ENCODE measurements at places on chromosomes 1 and 21. TPM values are rescaled to one million over a fixed set of nuclear protein-coding genes. Genes with fewer than 3 reads are reported as not detected.
A peak's percentile ranks its signal among the peaks of the same experiment; 100 is the strongest.

Gene CHD1L
- 56.1 TPM for total RNA-seq

- no peak for DNase-seq
Measured at GRCh38 chr1:31730336-31731048, 26.7 kb upstream of the COL16A1 start.

DNA sequence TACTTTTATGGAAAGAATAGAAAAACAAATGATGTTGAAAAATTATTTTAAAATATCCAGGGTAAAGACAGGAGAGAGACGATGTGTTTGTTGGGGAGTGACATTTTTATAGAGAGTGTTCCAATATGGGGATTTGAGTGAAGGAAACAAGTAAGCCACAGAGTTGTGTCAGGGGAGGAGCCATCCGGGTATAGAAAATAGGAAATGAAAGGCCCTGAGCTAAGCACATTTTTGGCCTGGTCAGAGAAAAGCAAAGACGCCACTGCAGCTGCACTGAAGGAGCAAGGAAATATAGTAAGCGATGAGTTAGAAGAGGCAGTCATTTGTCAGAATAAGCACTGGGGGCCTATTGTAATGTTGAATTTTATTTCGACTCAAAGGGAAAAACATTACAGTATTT, 107.3 kb upstream of the ADGRL4 start:
- DNase-seq: no peak

DNA sequence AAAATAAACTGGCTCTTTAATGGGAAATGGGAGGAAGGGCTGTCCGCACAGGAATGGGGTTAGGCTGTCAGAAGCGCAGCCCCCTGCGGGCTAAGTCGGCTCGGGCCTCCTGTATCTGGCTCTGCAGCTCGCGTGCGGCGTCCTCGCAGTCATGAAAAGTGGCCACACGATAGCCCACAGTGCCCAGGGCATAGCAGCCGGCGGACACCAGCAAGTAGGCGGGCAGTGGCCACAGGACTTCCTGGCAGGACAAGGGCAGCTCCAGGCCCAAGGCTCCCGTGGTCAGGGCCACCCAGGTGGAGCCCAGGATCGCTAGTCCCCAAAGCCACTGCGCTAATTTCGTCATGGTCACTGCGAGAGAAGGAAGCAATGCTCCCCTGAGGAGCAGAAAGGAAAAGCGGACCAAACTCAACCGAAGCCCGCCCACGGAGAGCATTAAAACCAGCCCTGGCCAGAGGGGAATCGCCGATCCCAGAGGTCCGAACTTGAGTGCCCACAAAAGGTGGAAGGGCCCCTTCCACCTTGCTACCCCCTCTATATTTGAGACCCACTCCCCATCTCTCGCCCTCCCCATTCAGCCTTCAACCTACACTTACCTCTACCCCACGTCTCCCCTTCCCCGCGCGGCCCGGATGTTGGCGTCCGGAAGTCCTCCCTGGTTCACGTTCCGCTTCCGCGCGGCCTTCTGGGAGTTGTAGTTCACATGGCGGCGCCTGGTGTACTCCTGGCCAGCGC, at the start of gene DPM3:
DPM3 (minus strand) TSS at position 637 of the 735 bp plus-strand sequence; CDS start at position 346, 291 bp downstream.
- DNase-seq: peak; percentile 96

GRCh38 chr1:53380296-53380695, 52.4 kb upstream of the LRP8 start:
- DNase-seq: no peak

- DNase-seq: no peak
Measured at GRCh38 chr21:14557413-14557812, 11.3 kb upstream of the SAMSN1 start.

GRCh38 chr1:201828217-201828819, 639 bp upstream of the IPO9 start:
- no peak for DNase-seq

GRCh38 chr1:27589441-27589840, 14.5 kb downstream of the AHDC1 start:
- DNase-seq: no peak

Gene IGSF21
- not detected for total RNA-seq

DNA sequence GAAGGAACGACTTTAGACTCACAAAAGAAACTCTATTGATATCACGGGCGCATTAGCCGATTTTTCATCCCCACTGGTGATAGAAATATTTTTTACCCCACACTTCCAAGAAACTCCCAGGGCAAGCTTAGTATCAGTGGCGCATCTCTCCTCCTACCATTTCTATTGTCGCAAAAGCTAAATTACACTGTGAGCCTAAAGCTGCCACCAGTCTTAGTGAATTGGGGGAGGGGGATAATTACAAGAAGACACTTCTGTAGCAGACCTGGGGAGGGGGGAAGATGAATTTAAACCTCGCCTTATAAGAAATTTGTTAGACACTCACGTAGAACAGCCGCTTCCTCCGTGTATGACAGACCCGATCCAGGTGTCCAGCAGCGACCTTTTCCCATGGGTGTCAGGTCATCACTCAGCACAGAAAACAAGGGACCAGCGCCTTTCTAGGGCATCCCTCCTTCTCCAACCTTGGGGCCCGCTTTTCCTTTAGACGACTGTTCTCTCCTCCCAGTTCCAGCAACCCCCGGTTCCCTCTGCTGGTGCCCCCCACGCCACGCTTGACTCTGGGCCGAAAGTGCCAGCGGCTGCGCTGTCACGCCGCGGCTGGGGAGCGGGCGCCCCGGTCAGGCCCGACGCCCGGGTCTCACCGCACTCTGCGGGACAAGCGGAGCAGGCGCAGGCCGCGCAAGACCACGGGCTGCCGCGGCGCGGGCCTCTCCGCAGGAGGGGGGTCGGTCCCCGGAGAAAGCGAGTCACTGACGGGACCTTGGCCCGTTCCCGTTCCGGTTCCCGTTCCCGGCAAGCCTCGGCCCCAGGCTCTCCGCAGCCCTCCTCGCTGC, 821 bp downstream of the PHC2 start:
- peak; percentile 35 for DNase-seq

GRCh38 chr21:22703521-22703920, 1705.3 kb downstream of the NCAM2 start:
- no peak for DNase-seq

Gene HLX
- total RNA-seq: 0.25 TPM

GRCh38 chr1:226181996-226182714, 4.4 kb downstream of the ACBD3 start:
- DNase-seq: no peak

- no peak for DNase-seq
Measured at GRCh38 chr1:61000327-61000726, 82.0 kb upstream of the NFIA start.

GRCh38 chr1:201791051-201791778, 37.7 kb upstream of the IPO9 start:
- no peak for DNase-seq

Gene ICOSLG
- total RNA-seq: 2.4 TPM

DNA sequence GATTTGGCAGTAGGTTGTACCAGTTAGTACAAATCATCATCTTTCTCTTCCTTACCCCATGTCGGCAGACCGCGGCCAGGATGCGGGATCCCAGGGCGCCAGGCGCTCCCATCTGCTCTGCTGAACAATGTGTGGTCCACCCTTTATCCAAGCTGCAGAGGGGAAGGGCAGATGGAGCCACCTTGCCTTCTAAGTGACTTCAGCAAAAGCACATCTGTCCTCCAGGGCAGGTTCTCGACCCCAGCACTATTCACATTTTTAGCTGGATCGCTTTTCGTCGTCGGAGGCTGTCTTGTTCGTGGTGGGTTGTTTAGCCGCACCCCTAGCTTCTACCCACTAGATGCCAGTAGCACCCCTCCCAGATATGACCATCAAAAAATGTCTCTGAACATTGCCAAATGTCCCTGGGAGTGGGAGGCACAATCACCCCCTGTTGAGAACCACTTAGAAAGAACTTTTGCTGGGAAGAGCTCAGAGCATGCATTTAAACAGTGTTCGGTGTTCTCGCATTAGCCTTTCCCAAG, 58.1 kb upstream of the SIM2 start:
- DNase-seq: no peak

GRCh38 chr1:164562061-164562460, 3.1 kb downstream of the PBX1 start:
- DNase-seq: no peak

DNA sequence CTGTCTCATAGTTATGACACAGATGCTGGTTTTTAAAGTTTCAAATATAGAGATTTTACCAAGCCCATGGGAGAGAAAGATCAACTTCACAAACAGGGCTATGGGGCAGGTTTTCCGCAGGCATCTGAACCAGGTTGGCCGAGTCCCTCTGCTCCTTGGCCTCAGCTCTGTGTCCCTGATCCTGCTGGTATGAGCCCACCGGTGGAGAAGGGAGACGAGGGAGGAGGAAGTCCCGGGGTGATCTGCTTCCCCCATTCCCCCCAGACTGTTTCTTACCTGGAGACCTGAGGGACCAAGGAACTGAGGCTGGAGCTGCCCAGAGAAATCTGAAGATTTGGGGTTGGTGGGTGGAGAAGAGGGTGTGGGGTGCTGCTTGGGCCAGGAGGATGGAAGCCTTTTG, 28.9 kb upstream of the BTG2 start:
- no peak for DNase-seq

- DNase-seq: no peak
Measured at GRCh38 chr1:167161242-167161641, 59.4 kb upstream of the POU2F1 start.

DNA sequence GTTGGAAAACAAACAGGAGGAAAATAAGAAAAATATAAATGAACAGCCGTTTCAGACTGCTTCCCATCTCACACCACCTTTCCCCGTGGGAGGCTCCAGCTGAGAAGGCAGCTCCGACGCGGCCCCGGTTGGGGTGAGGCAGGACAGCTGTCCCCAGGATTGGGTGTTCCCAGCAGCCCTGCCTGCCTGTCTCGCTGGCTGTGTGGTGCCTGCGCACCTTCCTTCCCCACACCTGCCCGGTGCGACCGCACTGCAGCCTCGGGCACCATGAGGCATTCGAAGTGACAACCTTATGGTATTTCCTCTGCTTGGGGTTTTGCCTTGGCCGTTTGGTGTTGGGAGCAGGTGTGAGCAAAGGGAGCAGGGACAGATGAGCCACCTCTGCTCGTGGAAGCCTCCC, 161.6 kb downstream of the PRDM16 start:
- DNase-seq: no peak

- no peak for DNase-seq
Measured at GRCh38 chr1:107116306-107116790, 24.5 kb upstream of the NTNG1 start.

- DNase-seq: no peak
Measured at GRCh38 chr1:207658904-207659485, 14.1 kb downstream of the CR1L start.

DNA sequence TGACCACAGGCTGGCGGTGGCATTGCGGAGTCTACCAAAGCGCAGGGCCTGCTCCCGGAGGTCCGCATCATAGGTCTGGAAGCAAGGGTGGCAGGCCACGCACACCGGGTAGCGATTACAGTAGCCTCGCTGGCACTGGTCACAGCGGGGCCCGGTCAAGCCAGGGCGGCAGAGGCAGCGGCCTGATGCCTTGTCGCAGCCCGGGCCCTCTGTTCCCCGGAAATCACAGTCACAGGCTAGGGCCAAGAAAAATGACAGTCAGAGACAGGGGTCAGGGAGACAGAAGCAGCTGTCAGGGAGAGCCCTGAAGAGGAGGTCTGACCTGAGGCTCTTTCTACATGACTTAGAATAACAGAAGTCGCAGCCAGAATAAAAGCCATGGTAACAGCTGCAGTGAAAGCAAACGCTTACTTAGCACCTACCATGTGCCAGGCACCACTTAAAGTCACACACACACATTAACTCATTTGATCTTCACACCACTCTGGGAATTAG, 26.4 kb downstream of the LAMB3 start:
- DNase-seq: no peak

- no peak for DNase-seq
Measured at GRCh38 chr1:226129230-226129629, 57.3 kb downstream of the ACBD3 start.

Gene HES3
- not detected for total RNA-seq

DNA sequence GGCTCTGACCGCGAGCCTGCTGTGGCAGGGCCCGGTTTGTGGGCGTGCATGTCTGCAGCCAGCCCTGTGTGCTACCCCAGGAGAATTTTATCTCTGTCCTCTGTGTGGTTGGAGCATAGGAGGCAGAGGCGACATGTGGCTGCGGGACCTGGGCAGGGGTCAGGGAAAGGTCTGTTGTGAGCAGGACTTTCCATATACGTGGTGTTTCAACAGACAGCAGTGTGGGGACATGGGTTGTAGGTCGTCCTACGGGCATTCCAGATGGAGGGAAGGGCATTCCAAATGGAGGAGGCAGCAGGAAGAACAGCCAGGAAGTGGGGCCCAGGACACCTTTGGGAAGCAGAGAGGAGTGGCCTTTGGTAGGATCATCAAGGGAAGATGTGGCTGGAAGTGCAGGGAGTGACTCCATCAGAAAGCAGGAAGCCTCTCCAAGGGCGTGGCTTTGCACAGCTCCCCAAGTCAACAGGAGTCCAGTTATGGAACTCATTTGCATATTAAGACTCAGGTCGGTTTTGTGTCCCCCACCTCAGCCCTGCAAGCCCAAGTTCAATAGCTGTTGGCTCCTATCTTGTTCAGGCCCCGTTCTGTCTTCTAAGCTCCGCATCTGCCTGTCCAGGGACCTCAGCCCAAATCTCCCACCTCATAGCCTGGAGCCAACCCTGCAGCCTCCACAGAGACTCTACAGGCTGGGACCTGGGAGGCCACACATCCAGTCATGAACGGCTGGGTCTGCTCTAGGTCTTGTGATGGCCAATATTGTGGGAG, 309.1 kb downstream of the MATN1 start:
- DNase-seq: no peak

DNA sequence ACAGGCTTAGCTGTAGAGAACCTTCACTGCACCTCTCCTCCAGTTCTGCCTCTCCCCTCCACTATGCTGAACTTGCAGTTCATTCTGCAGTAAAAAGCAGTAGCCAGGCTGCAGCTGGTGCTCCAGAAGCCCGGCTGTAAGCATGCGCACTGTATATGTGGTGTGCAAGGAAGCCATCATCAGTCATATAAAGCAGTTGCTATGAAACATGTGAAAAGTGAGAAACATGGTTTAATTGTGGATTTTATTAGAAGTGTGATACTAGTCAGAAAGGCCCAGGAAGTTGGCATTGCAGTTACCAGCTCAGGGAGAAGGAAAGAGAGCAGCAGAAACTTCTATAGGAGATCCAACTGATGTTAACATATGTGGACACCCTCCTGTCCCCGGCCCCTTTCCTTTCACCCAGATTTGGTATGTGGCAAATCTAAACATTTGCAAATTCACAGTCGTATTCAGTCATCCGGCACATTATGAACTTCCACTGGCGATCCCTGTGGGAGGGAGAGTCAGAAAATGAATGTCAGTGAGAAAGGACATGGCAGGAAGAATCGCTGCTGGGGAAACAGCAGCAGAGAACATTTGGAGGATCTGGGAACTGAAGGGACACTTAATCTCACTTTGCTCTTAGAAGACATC, 32.8 kb downstream of the DPT start:
- DNase-seq: no peak

DNA sequence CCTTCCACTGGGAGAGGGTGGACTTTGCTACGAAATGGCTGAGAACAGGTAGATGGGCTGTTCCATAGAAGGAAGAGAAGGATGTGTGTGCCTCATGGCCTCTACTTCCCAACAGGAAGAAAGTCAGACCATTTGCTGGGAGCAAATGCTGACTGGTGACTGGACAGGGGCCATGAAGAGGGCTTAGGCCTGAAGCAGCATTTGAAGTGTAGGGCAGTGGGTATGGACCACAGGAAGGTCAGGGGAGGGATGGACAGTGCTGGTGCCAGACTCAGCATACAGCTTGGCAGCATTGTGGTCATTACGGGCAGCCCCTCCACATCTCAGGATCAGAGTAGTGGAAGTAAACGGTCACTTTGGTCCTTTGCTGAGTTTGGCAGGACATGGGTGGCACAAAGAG, 275.7 kb downstream of the MATN1 start:
- DNase-seq: no peak

Gene KCNJ9
- total RNA-seq: 0.04 TPM

Measured in activated CD4-positive, alpha-beta T cell treated with anti-CD3 and anti-CD28 coated beads for 36 hours (primary cell).